ENCODE measurements at places on chromosomes 12 and 14. TPM values are rescaled to one million over a fixed set of nuclear protein-coding genes. Genes with fewer than 3 reads are reported as not detected.

DNA sequence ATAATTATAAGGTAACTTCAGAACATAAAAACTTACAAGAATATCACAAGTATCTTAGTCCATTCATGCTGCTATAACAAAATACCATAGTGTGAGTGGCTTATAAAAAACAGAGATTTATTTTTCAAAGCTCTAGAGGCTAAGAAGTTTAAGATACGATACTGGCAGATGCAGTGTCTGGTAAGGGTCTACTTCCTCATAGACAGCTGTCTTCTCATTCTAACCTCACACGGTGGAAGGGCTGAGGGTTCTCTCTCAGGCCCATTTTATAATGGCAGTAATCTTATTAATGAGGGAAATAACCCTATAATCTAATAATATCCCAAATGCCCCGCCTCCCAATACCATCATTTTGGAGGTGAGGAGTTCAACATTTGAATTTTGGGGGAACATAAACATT, 23.7 kb upstream of the OSBPL8 start:
- no peak for DNase-seq

DNA sequence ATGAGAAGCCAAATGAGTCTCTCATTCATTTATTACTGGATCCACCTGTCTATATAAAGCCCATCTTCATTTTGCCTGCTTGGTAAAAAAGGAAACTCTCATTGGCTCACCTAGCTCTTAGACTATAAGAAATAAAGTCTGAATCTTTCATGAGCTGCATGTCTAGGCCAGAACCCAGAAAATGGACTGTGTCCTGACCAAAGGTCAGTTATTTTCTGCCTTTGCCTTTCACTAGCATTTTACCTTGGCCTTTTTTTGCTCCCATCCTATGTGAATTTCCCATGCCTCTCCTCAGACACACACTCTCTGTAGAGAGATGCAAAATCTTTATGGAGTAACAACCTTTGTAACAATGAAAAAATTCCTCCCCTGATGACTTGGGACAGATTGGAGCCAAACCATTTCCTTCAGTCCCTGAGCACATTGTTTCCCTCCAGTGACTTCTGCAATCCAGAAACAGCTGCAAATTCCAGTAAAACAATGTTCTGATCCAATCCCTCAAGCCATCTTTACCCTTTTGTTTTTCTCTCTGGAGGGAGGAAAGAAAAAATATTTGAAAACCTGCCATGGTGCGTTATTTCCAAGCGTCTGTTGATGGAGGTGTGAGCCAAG, 33.6 kb upstream of the MAP3K9 start:
- DNase-seq, result no peak

TIGAR gene
- 17.4 TPM for total RNA-seq

SERPINA10 gene
- 0.03 TPM for total RNA-seq

DNA sequence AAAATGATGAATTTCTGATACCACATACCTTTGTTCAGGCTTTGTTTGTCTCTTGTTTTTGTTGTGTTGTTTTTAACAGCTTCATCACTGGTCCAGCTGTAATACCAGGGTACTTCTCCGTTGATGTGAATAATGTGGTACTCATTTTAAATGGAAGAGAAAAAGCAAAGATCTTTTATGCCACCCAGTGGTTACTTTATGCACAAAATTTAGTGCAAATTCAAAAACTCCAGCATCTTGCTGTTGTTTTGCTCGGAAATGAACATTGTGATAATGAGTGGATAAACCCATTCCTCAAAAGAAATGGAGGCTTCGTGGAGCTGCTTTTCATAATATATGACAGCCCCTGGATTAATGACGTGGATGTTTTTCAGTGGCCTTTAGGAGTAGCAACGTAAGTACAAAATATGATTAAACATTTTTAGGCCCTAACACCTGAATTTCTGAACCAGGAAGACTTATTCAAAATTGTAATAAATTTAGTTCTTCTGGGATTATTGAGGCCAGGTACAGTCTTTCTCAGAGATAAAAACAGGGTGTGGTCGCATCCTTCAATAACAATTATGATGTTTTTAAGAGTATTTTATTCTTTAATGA, 22.4 kb downstream of the RXYLT1 start:
- DNase-seq, result no peak

SLC2A13 gene
- total RNA-seq, result 12.1 TPM

GRCh38 chr12:110858848-110859247, 12.1 kb downstream of the CCDC63 start:
- DNase-seq, result no peak

LRFN5 gene
- 9.8 TPM for total RNA-seq

DNA sequence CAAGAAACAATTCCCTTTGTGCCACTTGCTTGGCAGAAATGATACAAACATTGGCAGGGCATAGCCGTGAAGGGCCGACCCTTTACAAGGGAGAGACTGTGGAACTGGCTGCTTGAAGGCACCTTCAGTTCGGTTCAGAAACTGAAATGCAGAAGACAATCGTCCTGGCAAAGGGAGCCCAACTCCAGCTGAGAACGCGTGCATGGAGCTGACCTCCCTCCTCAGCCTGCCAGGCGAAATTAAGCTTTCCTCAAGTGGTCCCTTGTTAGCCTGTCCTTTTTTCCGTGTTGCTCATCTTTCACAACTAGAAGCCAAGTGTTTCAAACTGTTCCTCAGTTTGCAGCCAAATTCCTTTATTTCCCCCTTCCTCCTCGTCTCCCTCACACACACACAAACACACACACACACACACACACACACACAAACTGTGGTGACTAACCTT, 8.1 kb downstream of the LGR5 start:
- no peak for DNase-seq

DNA sequence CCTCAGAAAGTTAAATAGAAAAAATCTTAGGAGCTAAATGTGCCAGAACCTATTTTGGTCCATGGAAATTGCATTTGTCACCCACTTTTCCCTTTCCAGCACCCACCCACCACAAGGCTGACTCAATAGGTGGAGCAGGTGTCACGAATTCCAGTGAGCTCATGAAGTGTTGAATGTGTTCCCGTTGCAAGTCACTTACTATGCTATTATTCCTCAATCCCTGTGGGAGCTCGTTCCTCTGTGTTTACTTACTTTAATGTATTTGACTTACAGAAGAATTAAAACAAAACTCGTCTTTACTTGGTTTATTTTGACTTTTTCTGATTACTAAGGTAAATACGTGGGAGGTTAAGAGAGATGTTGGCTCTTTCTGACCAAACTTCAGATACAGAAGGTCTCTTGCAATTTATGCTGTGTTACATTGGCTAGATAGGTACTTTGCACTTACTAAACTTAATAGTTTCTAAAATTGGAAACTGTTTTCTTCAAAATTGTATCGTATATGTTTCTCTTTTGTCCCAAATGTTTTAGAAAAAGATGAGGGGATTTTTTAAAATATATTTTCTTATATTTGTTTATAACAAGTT, 269.4 kb upstream of the NOVA1 start:
- DNase-seq, result peak; percentile 55

- DNase-seq, result no peak
Measured at GRCh38 chr14:94054936-94055335, 26.1 kb downstream of the DDX24 start.

RBM25 gene
- 59.7 TPM for total RNA-seq

DCTN2 gene
- total RNA-seq, result 97.6 TPM

- no peak for DNase-seq
Measured at GRCh38 chr14:103386713-103387329, 1.6 kb downstream of the MARK3 start.

ZBTB25 gene
- 9.0 TPM for total RNA-seq

DNA sequence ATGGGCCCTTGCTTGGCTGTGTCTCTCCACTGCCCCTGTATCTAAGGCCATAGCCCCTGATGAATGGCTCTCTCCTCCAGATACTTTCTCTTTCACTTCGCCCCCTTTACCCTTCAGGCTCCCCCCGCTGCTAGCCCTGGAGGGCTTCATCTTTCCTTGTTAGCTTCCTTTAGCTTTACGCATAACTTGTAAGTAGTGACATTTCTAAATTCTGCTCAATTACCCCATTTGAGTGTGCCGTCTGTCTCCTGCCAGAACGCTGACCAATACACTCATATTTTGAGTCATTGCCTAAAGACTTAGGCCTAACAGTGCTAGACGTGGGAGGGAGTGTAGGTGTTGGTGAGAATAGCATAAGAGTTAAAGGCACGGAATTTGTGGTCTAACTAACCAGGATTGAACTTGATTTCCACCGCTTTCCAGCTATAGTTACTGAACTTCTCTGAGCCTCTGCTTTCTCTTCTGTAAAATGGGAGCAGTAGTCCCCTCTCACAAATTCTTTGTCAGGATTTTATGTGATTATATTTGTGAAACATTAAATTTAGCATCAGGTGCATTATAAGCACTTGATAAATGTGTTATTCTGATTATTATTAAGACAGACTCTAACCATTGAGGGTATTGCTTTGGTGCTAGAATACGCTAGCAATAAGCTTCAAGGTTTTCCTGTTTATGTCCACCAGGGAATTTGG, 129.3 kb downstream of the ZFP36L1 start:
- no peak for DNase-seq

- no peak for DNase-seq
Measured at GRCh38 chr14:88488081-88488480, 66.7 kb downstream of the PTPN21 start.

DNA sequence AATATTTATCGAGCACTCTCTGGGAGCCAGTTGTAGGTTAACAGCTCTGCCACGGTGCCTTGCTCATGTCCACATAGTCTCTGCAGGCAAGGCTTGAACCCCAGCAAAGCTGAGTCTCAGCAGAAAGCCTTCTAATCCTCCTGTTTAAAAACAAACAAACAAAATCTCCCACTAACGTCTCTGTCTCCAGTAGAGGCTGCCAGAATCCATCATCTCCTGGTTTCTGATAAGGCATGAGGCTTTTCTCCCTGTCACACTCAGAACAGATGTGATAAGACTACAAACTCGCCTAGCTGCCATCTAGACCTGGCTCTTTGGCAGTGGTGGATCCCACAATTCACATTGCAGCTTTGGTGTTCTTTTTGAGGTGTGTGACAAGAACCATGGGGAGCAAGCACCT, 813.2 kb downstream of the AACS start:
- no peak for DNase-seq

GRCh38 chr14:45177076-45177475, 41.3 kb downstream of the FANCM start:
- no peak for DNase-seq

- no peak for DNase-seq
Measured at GRCh38 chr12:131346555-131347344, 364.1 kb upstream of the SFSWAP start.
